ENCODE measurements at places on chromosomes 6 and 20.

DNA sequence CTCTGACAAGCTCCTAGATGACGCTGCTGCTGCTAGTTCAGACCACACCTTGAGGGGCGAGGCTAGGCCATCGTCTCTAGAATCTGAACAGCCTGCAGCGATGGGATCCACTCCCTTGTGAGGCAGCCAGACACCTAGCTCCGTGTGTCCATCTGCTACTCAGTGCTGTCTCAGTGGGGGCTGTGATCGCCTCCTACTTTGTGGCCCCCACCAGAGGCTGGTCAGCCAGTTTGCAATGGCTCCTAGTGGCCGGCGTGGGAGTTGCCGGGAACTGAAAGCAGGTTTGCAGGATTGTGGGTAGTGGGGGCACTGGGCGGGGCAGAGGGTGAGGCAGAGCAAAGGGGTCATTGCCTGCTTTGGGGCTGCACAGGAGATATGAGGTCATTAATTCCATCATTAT is 2.8 kb downstream of the CCN5 start:
- DNase-seq, result no peak

DNA sequence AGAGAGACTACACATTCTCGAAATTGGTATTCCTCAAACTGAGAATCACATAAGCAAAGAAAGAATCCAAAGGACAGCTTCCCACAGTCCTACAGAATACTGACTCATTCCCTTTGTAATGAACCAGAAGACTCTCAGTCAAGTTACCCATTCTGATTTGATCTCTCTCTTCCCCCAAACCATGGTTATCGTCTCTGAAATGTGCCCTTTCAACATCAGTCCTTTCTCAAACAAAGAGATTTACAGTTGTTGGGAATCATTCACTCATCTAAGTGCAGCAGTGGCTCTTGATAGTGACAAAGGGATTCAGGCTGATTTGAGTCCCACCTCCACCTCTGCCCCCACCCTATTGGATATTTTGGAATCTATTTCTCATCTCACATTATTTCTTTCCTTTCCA is 15.0 kb upstream of the RSPO3 start:
- no peak for DNase-seq

GRCh38 chr6:47773005-47773404 is 8.8 kb upstream of the OPN5 start:
- DNase-seq, result no peak

- no peak for DNase-seq
Observed at GRCh38 chr6:47631269-47631772, 67.1 kb upstream of the ADGRF4 start.

DNA sequence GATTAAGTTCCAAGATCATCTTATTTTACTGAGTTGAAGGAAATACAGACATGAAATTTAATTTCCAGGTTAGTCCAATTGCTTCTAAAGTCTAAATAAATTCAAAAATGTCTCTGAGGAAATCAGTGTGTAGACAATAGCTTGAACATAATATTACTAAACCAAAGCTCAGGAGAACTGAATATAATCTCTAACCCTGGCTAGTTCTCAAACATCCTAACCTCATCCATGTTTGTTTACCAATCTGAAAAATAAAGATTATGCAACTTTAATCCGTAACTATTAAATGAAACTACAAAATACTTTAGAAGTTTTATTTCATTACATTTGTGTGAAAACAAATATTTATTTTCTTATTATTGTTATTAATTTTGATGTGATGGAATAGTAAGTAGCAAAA is 387.2 kb downstream of the TBC1D32 start:
- no peak for DNase-seq

GRCh38 chr20:31662372-31662854 is 24.7 kb downstream of the COX4I2 start:
- DNase-seq, result no peak

GRCh38 chr20:53866794-53867740 is 203.3 kb downstream of the BCAS1 start:
- DNase-seq, result no peak

DNA sequence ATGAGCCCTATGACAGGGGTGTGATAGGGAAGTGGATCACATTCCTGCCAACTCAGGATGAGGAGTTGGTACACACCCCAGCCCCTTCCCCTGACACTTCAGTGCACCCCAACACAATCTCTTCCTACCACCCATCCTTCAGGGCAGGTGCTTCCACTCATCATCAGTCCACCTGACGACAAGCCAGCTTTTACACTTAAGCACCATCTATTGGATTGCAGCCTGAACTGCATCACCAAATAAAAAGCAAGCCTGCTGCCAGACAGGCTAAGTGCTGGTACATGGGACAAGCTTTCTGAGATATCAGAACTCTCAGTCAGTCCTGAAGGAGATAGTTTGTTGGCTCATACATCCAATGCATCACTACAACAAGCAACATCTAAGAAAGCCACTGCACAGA is 69.0 kb upstream of the TMEM200A start:
- DNase-seq, result no peak

GRCh38 chr20:4021906-4022305 is 6.5 kb upstream of the RNF24 start:
- no peak for DNase-seq

GRCh38 chr6:170107606-170108222 is 183.2 kb downstream of the DLL1 start:
- DNase-seq, result no peak

GRCh38 chr20:64222291-64222735 is 33.2 kb upstream of the PCMTD2 start:
- no peak for DNase-seq

DNA sequence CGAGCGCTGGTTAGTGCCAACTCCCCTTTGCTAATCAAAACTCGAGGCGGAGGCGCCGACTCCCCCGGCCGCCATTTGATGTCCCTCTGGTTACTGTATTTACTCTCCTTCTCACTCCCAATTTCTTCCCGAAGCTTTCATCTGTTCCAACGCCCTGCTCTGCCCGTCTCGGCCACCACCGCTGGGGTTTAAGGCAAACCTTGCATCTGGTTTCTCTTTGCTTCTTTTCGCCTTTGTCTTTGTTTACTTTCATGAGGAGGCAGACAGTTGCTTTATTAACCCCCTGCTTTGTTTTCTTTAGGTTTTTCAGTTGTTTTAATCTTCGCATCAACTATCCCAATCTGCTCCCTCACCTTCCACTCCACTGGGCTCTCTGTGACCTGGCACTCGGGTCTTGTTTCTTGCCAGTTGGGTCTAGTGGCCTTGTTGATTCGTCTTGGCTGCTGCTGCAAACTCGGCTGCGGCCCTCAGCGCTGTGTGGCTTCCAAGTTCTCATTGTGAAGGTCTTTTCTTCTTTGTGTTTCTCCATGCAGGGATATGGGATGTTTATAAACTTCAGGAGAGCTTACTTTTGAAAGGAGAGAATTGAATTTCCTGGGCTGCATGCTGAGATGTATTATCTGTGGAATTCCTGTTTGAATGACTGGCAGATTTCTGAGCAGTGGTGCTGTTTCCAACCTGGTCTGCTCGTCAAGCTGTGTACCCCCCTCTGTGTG is 155.1 kb downstream of the CDC5L start:
- DNase-seq, result no peak

DNA sequence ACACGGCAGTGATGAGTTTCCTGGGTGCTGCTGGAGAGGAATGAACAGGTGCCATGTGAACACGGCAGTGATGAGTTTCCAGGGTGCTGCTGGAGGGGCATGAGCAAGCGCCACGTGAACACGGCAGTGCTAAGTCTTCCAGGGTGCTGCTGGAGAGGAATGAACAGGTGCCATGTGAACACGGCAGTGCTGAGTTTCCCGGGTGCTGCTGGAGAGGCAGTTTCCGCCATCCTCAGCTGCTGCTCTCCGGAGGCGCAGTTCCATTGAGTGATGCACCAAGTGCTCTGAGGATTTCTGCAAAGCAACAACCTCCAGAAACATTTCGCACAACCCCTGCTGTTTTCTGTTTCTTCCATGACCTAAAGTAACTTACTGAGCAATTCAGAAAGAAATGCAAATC is 155.4 kb downstream of the SMOC2 start:
- no peak for DNase-seq

- DNase-seq, result no peak
Observed at GRCh38 chr6:95576218-95576997, 927 bp upstream of the MANEA start.

DNA sequence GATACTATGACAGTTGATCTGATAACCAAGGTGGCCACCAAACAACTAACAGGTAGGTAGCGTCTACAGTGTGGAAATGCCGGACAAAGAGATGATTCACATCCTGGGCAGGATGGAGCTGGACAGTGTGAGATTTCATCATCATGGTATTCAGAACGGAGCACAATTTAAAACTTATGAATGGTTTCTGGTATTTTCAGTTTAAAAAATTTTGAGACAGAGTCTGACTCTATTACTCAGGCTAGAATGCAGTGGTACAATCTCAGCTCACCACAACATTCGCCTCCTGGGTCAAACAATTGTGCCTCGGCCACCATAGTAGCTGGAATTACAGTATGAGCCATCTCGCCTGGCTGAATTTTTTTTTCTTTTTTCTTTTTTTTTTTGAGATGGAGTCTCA is 43.8 kb downstream of the CEP57L1 start:
- DNase-seq, result no peak

GRCh38 chr20:14726591-14726990 is 389.2 kb upstream of the FLRT3 start:
- DNase-seq, result no peak

DNA sequence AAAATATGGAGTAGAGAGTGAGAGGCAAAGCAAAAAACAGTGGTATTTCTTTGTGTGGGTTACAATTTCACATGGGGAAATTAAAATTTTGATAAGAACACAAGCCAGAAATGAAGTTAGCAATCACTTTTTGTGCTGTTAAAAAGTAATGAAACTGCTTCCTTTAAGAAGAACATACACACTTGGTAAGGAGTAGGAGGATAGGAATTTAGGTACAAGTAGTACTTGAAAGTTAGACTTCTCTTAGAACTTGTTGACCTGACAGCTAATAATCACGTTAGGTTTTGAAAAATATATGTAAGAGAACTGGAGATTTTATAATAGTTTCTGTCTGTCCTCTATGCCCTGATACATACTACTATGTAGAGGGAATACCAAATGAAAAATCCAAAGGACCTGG is 260.8 kb downstream of the ADGRB3 start:
- DNase-seq, result no peak

GRCh38 chr6:52649536-52650160 is 21.3 kb upstream of the TMEM14A start:
- no peak for DNase-seq

GRCh38 chr6:31769684-31770371 is 7.3 kb downstream of the VWA7 start:
- no peak for DNase-seq

DNA sequence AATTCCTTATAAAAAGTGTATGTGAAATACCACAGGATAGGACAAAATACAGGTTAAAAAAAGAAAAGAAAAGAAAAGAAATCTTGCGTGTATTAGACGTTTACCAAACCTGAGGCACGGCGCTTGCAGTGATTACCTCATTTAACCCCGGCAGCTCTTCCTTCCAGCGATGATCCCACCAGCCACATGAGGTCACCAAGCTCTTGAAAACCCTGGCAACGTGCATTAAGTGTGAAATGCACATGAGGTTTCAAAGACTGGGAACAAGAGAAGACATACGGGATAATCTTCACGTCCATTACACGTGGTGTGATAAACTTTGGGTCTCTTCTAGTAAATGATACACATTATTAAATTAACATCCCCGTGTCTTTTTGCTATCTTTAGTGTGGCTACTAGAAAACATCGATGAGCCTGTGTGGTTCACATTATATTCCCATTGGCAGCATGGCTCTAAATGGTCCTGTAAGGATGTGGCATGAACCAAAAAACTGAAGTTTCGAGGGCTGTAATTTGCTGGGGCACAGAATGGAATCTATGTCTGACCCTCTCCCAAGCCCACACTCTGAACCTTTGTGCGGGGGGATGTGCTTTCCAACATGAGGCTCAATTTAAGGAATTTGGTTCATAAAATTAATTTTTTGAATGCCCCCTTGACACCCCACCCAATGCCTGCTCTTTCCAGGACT is 59.2 kb upstream of the THBS2 start:
- no peak for DNase-seq

DNA sequence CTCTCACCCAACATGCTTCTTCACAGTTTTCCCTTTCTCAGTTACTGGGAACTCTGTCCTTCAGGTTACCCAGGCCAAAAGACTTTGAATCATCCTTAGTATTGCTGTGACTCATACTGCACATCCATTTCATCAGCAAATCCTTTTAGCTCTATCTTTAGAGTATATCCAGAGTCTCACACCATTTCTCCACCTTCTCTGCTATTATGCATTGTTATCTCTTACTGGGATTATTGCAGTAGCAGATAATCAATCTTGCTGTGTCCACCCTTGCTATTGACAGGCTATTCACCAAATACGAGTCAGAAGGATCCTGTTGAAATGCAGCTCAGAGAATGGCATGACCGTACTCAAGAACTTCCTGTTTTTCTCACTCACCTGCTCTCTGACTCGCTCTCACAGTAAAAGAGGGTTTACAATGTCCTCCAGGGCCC is 57.3 kb downstream of the BCKDHB start:
- DNase-seq, result no peak

- DNase-seq, result no peak
Observed at GRCh38 chr6:41531591-41532582, 14.3 kb upstream of the FOXP4 start.

DNA sequence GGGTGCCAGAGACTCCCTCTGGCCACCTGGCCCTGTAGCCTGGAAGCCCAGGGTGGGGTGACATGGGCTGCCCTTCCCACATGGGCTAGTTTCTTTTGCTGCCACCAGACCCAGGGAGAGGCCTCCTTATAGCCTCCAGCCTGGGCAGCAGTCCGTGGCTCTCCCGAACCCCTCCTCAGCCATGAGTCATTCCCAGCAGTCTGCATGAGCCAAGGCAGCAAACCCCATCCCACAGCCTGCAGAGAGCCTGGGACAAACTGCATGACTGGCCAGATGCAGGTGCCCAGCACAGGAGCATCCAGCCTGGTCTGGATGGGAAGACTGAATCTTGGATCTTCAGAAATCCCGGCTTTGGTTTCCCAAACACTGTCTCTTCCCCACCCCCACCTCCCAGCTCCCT is 75.7 kb downstream of the MRPL14 start:
- no peak for DNase-seq

- no peak for DNase-seq
Observed at GRCh38 chr6:130027948-130028347, 9.6 kb downstream of the L3MBTL3 start.

GRCh38 chr6:11163932-11164331 is 52.4 kb upstream of the ERVFRD-1 start:
- no peak for DNase-seq

- no peak for DNase-seq
Observed at GRCh38 chr6:122412001-122412400, 12.5 kb downstream of the HSF2 start.

GRCh38 chr6:157080986-157081391 is 242.3 kb downstream of the TMEM242 start:
- DNase-seq, result no peak

GRCh38 chr6:3333263-3333662 is 74.5 kb downstream of the PSMG4 start:
- DNase-seq, result no peak

- no peak for DNase-seq
Observed at GRCh38 chr6:36610041-36610955, 16.1 kb downstream of the SRSF3 start.

- no peak for DNase-seq
Observed at GRCh38 chr6:101125380-101125971, 244.3 kb upstream of the ASCC3 start.

- DNase-seq, result peak; percentile 78
Observed at GRCh38 chr6:24721461-24722215, 2.7 kb upstream of the C6orf62 start.

GRCh38 chr20:54219751-54220426 is 12.0 kb downstream of the PFDN4 start:
- DNase-seq, result no peak

GRCh38 chr6:147595961-147596360 is 87.5 kb downstream of the SAMD5 start:
- DNase-seq, result no peak
